ENCODE measurements at places on chromosomes 1 and 21.

DNA sequence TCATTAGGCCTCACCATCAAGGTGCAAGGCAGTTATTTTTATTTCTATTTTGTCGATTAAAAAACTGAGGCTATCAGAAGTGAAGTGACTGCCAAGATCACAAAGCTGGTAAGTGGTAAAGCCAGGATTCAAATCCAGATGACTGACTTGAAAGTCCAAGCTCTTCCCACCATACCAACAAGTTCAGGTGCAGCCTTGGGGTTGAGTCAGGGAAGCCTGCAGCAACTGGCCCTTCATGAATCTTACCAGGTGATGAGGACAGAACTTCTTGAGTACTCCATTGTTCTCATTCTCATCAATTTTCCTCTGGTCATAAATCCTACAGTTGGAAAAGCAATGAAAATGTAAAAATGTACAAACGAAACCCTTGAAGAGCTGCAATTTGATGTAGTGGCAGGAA is 20.2 kb downstream of the PEA15 start:
- DNase-seq, result no peak

GRCh38 chr1:31249854-31250253 is 10.2 kb upstream of the NKAIN1 start:
- DNase-seq, result no peak

DNA sequence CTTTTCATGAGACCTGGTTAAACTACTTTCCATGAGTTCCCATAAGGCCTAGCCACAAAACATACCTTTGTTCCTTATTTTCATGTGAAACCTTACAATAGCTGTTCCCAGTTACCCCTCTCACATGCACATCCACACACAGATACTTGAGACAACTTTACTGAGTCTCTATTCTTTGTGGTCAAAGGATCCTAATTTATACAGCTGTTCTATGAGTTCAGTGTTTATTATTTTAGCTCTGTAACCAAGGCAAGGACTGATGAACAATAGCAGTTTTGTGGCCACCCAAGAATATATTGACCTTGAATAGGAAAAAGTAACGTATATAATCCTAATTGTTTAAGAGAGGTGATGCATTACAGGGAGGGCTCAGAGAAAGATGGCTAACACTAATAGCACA is 160.5 kb upstream of the CACYBP start:
- DNase-seq, result no peak

DNA sequence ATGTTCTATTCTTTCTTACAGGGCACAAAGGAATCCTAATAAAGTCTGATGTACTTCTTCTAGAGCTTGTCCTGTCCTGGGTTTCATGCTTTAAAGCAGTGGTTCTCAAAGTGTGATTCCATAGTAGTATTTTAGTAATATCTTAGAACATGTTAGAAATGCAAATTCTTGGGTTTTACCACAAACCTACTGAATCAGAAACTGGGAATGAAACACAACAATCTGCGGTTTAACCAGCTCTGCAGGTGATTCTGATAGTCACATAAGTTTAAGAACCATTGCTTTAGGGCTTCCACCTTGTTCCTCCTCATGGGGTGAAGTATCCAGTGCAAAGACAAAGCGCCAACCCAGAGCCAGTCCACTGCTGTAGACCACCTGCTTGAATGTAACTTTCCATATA is 41.1 kb downstream of the NGF start:
- DNase-seq, result no peak

GRCh38 chr21:16587681-16588375 is 858.0 kb downstream of the USP25 start:
- no peak for DNase-seq

- DNase-seq, result no peak
Observed at GRCh38 chr21:44282370-44282769, 3.3 kb upstream of the AIRE start.

- DNase-seq, result no peak
Observed at GRCh38 chr1:175591083-175591743, 152.2 kb downstream of the TNR start.

- DNase-seq, result peak; percentile 44
Observed at GRCh38 chr1:113811156-113811887, 954 bp downstream of the RSBN1 start.

DNA sequence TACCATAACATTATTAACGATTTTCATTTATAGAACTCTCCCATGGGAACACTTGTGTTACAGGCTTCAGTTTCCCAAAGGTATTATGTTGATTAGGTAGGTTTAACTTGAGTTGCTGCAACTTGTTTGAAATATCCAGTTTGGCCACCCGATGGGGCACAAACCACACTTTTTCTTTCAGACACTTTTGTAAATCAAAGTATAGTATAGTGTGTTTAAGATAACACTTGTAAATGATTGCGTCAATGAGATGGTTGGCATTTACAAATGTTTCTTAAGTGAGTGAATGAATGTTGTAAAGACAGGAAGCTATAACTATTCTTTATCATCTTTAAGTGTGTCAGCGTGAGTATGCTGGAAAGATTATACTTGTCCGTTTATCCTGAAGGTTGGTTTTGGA is 4.3 kb downstream of the XPR1 start:
- DNase-seq, result no peak
